ENCODE measurements at places on chromosomes 5 and 9.

DNA sequence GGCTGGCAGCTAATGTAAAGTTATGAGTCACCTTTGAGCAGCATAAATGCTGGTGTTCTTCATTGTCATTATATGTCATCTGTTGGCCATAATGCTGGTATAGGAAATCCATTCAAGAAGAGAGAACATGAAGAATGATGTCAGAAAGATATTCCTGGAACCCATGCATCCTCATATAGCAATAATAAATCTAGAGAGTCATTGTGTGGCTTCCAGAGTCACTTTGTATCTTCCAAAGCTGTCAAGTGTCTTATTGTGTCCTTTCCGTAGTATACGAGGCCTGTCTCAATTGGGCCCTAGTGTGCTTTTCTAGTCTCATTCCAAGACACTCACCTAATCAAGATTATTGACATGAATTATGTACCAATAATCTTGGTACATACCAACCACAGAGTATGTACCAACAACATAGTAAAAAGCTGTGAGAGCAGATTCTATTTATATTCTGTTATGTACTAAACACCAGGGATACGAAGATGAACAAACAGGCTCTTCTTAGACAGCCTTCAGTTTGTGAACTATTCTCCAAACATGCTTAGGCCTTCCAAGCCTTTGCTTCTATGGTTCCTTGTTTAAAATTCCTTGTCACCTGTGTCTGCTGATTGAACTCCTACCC is 110.1 kb downstream of the ERCC6L2 start:
- DNase-seq, result no peak

- no peak for DNase-seq
Observed at GRCh38 chr5:88940713-88941112, 57.7 kb upstream of the MEF2C start.

DNA sequence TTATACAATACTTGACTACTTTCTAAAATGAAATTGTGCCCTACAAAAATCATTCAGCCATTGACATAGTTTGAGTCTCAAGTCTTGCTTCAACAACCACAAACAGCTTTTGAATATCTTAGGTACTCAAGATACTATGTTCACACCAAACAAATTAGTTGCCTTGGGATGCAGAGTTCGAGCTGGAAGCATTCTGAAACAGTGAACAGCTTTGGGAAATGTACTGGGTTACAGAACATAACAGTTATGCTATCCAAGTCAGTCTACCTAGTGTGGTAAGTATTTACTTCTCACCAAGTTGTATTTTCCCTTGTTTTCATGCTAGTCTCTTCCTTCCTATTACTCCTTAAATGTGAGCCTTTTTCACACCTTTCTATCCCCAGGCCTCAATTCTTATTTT is 143.2 kb downstream of the SSBP2 start:
- no peak for DNase-seq

GRCh38 chr5:159971931-159972461 is 36.9 kb upstream of the TTC1 start:
- DNase-seq, result peak; percentile 41

All from hematopoietic multipotent progenitor cell treated with erythropoietin and hydrocortisone succinate and interleukin-3 and kit ligand, for 4 days (in vitro differentiated cells).